ENCODE measurements at places on chromosomes 13 and 19.

GRCh38 chr19:2176337-2176994 lies 12.7 kb downstream of the DOT1L start:
- no peak for DNase-seq

DNA sequence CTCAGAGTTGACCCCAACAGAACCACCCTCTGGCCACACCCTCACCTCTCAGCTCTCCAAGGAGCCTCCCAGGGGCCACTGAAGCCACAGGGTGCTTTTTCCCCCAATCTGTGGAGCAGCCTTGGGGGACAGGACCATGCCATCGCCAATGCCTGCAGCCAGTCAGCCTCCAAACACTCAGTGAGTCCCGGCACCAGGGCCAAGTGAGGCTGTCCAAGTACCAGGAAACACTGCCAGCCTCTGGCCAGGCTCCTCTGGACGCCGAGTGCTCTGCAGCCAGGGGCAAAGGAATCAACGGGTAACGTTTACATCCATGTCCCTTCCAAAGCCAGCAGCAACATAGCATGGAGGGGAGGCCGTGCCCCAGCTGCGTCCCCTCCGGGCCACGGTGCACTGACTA lies 9.5 kb upstream of the COMP start:
- DNase-seq = no peak

DNA sequence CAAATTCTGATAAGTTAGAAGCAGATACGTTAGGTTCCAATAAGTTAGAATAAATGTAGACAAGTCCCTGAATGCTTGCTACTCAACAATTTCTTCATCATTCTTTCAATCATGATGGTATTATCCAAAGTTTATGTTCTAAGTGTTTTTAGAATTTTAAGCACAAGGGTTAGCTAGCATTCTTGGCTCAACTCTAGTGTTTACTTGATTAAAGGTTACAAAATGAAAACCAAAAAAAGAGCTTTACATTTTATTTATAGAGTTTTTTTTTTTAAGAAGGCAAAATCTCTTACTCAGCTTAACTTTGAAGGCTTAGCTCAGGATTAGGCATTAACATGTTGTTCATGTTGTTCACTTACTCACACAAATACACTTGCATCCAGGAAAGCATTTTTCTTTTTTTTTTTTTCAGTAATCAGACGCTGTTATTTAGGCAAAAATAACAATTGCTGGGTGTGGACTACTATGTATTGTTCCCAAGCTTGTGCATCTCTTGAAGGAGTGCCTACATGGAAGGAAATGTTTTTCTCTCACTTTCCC lies 420.6 kb downstream of the DCT start:
- DNase-seq = no peak

DNA sequence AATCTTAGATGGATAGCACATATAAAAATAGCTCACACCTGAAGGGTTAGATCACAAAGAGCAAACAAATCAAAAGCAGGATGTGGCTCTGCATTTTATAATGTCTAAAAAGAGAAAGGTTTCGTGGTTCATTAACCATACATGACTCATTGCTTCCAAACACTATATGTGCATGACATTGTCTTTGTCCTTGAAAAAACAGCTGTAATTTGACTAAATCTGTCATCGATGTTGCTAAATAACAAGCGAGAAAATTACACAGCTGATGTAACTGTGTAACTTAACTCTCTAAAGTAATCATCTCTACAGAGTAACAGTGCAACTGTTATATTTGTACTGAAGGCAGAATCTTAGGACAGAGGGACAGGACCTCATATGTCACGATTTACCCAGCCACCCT lies 383.1 kb upstream of the GPC6 start:
- DNase-seq = no peak

- DNase-seq = no peak
These were observed 212.4 kb downstream of the SHISA2 start for GRCh38 chr13:25839371-25839770.

GRCh38 chr13:71118779-71119364 lies 748.1 kb downstream of the DACH1 start:
- DNase-seq = no peak

GRCh38 chr13:21218351-21219035 lies 42.0 kb downstream of the MRPL57 start:
- no peak for DNase-seq

GRCh38 chr19:42045575-42045974 lies 24.4 kb downstream of the GRIK5 start:
- no peak for DNase-seq

GRCh38 chr19:17719730-17720400 lies 585 bp downstream of the MAP1S start:
- no peak for DNase-seq

- no peak for DNase-seq
These were observed 251.0 kb downstream of the UQCRFS1 start for GRCh38 chr19:28961772-28962500.

- no peak for DNase-seq
These were observed 45.7 kb downstream of the NAA16 start for GRCh38 chr13:41356786-41357185.

- DNase-seq = no peak
These were observed 75.2 kb upstream of the UBL3 start for GRCh38 chr13:29925457-29926097.

DNA sequence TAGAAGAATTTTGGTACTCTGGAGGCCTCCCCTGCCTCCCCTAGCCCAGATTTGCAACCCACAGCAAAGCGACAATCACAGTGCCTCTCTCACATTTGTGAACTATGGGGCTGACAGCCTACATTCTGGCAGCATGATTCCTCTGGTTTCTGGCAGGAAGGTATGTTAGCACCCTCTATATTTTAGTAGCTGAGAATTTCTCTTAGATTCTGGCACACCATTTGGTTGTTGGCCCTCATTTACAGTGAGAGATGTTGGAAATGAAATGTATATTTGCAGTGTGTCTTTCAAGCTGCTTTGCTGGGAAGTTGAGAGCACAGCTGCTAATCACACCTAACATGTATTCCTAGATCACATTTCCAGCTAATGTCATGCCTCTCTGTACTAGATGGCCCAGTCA lies 735.0 kb downstream of the FGF9 start:
- DNase-seq = no peak

DNA sequence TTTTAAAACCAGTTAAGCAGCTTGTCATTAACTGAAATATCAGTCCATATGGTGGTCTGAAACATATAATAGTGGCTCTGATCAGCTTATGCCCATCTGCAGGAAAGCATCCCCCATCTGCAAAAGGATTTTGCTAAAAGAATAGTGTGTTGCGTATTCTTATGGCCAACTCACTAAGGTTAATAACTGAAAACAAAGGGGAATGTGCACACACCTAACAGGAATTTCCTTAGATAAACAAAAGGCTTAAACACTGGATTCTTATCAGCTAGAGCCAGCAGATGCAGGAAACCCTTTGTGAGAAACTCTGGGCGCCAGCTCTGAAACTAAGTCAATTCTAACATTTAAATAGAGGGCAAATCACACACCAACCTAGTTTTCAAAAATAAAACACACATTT lies 22.1 kb downstream of the VPS36 start:
- no peak for DNase-seq

DNA sequence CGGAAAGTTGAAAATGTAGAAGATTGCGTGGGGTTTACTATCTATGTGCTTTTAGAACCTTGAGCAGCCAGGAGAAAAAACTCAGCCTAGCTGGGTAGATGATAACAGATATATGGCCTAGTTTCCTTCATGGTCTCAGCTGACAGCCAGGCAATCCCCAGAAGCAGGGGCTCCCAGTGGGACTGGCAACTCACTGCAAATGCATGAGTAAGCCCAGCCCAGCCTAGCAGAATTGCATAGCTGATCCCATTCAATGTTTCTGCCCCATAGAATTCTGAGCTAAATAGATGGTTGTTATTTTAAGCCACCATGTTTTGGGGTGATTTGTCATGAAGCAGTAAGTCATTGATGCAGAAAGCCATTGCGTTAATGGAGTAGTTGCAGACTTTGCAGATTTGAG lies 108.5 kb downstream of the ERCC5 start:
- no peak for DNase-seq

- DNase-seq = no peak
These were observed at the start of gene CYP4F22 for GRCh38 chr19:15508035-15508710. Gene CYP4F22, plus strand, starts transcription at chr19:15508525. Its CDS starts 16,812 bp downstream, at chr19:15525337.

DNA sequence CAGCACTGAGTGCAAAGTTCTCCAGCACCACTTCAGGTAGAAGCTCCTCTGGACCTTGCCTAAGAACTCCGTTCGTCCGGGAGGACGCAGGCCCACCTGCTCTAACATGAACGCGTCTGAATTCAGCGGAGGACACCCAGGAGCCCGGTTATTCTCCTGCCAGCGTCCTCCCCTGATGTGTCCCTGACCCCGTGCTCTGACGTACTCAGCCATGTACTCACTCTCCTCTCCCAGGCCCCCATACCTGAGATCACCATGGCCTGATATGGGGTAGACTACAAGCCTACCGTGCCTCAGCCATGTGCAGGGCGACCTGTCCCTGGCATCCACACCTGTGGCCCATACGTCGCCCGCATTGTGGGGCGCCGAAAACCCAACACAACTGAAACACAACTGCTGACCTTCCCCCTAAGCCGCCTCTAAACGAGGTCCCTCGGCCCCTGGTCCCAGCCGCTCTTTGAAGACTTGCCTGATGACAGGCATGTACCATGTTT lies 744 bp upstream of the ZNF584 start:
- no peak for DNase-seq

DNA sequence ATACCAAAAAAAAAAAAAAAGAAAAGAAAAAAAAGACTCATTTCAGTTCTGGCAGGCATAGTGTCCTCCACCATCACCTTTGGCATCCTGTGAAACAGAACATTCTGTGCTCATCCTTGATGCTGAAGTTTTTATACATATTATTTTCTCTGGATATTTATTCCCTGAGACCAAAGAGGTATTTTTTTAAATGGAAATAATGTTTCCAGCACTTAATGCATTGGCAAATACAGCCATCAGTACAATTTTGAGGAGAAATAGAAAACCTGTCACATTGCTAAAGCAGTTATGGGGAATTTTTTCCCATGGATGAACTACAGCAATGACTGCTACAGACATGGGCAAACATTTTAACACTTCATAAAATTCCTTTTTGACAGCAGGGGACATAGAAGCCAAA lies 312.4 kb downstream of the DNAJC15 start:
- no peak for DNase-seq

GRCh38 chr13:20306039-20306438 lies 73.9 kb upstream of the GJB6 start:
- DNase-seq = no peak

GRCh38 chr13:100148422-100148821 lies 59.5 kb downstream of the PCCA start:
- DNase-seq = no peak

DNA sequence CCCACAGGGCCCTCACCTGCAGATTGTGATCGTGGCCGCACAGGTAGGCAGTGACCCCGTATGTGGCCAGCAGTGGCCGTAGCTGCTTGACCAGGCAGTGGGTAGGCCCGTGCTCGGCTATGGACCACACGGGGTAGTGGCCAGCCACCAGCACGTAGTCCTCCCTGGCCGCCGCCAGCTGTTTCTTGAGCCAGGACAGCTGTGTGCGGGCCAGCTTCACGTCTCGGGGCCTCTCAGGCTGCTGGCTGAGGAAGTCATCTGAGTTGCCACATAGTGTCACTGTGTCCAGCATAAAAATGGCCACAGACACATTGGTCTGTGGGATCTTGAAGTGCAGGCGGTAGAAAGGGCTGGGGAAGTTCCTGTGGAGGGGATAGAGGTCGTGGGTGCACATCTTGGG lies 1.2 kb downstream of the ACP5 start:
- DNase-seq = no peak

GRCh38 chr13:20491926-20492435 lies 33.7 kb downstream of the CRYL1 start:
- no peak for DNase-seq

- DNase-seq = peak; percentile 23
These were observed 1096.8 kb upstream of the PCDH20 start for GRCh38 chr13:62512194-62513141.

DNA sequence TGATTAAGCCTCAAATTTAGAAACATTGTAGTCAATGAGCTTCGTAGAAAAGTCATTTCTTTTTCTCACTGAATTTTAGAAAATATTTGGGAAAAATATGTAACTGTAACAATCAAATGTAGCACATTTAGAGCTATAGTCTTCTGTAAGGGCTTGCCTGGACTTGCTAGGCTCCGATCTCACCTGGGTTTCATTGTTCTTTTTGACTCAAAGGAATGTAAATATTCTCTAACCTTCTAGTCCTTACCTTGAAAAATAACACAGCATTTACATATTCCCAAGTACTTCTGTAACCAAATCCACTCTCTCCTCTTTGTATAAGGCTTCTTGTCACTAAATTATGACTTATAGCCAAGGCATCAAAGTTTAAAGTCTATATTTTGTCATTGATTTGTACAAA lies 2.9 kb upstream of the UFM1 start:
- DNase-seq = no peak

- DNase-seq = no peak
These were observed 103.5 kb downstream of the RAB20 start for GRCh38 chr13:110458017-110458416.

GRCh38 chr19:6103217-6103644 lies 7.1 kb downstream of the RFX2 start:
- no peak for DNase-seq

DNA sequence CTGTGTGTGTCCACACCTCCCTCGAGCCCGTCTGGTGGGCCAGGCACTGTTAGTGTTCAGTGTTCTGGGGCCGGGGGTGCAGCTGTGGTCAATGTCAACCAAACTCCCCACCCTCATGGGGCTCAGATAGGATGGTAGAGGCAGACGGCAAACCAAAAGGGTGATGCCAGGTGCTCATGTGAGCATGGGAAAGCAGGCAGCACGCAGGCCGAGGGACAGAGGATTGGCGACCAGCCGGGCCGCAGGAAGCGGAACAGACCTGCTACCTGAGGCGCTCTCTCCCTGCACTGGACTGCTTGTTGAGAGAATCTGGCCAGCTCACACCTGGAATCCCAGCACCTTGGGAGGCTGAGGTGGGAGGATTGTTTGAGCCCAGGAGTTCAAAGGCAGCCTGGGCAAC lies 29.1 kb downstream of the DHX34 start:
- DNase-seq = no peak

- DNase-seq = no peak
These were observed 22.1 kb downstream of the DPP9 start for GRCh38 chr19:4701557-4701956.

DNA sequence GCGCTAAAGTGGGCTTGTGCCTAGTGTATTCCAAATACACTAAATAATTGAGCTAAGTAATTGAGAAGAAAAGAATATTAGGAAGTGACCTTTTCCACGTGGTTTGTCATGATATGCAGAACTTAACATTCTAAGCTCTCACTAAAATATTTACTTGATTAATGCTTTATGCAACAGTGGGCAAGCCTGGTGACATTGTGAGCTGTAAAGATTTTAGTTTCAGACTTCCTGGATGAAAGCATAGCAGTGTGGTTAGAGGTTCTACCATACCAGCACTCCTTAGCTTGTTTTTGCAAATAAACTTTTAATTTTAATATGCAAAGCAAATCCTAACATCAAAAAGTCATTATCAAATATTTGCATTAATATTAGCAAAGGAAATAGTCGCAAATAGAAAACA lies 1065.1 kb upstream of the SPRY2 start:
- no peak for DNase-seq

DNA sequence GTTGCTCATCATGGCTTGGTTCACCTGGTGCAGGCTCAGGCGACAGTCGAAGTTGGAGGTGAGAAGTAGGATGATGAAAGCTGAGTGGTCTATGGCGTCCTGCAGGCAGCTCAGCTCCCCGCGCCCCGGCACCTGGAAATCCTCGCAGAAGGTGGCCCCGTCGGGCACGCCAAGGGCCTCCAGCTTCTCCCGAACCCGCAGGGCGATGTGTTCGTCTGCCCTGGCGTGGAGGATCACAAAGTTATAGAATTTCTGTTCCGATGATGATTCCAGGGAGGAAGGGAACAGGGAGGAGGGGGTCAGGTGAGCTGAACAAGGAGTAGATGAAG lies 14.6 kb downstream of the TICAM1 start:
- DNase-seq = no peak
